Kasumi-1 (cell line): ENCODE measurements at places on chromosomes 4 and X.

- DNase-seq = no peak
Observed at GRCh38 chr4:119933606-119934005, 133.0 kb downstream of the MAD2L1 start.

DNA sequence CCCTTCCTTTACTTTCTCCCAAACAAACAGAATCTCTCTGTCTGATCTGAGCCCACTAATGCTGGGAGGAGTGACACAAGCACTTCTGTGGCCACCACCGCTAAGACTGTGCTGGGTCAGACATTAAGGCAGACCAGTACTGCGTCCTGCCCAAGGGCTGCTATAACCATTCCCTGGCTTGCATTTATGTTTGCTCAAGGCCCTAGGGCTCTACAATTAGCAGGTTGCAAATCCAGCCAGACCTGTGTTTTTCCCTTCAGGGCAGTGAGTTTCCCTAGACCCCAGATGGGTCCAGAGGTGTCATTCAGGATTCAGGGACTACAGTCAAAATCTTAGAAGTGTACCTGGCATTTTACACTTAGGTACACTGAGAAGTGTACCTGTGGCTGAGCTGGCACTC is 89.7 kb downstream of the SPANXN4 start:
- DNase-seq = no peak

DNA sequence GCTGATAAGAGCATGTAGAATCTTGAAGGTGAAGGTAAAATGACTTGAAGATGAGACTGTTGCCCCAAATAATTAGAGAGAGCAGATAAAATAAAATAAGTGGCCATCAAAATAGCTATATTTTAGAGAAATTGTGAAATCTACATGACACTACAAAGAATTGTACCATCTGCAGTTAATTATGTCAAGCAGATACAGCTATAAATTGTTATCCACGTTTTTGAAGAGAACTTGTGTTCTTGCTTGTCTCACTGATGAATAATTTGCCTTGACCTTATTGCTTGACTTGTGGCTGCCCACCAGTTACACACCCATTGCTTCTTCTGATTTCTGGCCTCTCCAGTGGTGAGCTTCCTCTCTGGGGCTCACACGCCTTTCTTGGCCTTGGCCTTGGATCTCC is 75.8 kb upstream of the TNIP3 start:
- no peak for DNase-seq

GRCh38 chrX:31323658-31324057 is 251.8 kb upstream of the FTHL17 start:
- no peak for DNase-seq

DNA sequence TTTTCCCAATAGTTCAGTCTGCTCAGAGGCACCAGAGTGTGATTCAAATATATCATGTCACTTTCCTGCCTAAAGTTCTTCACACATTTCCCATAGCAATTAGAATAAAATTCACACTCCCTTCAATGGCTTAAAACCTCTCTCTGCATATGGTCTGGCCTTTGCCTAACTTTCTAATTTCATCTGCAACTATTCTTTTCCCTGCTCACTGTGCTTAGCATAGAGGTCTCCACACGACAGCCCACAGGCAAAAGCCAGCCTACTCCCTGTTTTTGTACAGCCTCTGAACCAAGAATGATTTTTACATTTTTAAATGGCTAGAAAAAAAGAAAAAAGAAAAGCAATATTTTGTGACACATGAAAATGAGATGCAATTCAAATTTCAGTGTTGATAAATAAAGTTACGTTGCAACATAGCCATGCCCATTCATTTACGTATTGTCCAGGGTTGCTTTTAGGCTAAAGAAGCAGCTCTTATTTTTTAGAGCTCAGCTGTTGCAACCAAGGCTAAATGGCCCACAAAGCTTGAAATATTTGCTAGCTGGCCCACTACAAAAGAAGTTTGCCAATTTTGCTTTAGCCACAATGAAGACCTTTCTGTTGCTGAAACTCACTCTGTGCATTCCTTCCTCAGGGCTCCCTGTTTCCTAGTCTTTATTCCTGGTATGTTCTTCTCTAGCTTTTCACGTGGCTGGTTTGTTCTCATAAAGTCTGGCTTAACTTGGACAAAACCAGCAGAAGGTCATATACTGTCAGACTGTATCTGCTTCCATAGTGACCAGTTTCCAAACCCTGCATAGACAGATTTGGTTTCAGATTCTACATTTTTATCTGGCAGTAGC is 26.6 kb upstream of the IRF2 start:
- no peak for DNase-seq

GRCh38 chrX:39873117-39873516 is 224.6 kb downstream of the BCOR start:
- no peak for DNase-seq

GRCh38 chr4:113336556-113336955 is 287.1 kb downstream of the ANK2 start:
- DNase-seq = no peak

- DNase-seq = no peak
Observed at GRCh38 chrX:10172877-10173276, 16.1 kb downstream of the CLCN4 start.

DNA sequence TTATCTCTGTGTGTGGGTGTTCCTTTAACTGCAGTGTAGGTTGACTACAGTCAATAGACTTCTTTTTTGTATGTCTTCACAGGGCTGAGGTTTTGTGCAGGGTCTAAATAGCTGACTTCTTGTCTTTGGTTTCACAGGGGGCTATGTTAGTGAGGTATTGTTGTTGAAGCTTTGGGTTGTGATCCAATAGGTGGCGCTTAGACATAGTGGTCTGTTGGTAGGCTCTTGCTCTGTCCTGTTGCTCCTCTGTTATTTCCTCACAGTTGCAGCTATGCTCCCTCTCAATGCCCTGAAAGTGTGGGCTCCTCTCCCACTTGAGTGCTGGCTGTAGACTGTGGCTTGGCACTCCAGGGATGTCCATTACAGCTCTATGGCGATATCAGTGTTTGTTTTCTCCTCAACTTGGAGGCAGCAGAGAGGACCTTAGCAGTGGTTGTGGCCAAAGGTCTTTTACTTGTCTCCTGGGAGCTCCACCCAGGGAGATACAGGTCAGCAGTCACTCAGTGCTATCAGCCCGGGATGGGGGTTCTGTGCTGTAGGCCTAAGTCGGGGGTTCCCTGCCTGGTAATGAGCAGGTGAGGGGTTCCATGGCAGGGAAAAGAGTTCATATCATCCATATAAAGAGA is 14.0 kb downstream of the POF1B start:
- no peak for DNase-seq

DNA sequence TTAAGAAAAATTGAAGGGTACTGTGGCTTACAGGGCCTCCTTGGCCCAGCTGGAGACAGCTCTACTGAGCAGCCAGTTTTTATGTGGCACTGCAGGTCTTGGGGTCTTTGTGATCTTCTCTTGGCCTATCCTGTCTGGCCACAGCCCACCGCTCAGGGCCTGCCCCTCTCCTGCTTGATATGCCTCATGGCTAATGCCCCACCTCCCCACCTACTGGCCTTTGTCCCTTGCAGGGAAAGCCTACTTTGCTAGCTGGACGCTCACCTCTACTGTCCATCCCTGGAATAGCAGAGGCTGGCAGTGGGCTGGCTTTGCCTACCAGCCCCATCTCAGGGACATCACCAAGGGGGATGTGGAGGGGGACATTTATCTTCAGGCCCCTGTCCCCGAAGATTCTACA is 134.1 kb downstream of the PJA1 start:
- no peak for DNase-seq

DNA sequence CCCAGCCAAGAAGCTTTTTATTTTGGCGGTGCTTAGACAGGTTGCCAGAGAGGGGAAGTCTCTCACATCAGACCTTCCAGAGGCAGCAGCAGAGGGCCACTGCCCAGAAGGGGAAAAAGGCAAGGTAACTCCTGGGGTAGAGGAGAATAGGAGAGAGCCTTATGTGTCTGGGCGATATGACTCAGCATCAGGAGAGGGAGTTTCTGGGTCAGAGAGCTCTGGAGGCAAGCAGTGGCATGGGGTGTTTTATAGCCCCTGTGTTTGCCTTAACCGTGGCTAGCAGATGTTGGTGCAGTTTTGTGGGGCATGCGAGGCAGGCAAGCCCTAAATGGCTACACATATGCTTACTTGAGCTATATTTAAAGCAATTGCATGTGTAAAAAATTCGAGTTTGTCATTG is 8.3 kb upstream of the ZXDB start:
- no peak for DNase-seq
